Stimulated activated CD4-positive, alpha-beta T cell treated with anti-CD3 and anti-CD28 coated beads, Interleukin-4, amount 100 ng/mL, for 24 hours (primary cell): ENCODE measurements at places on chromosomes 12 and 14.

- DNase-seq, result no peak
Measured at GRCh38 chr12:121513464-121514183, 67.2 kb downstream of the KDM2B start.

GRCh38 chr14:89688507-89689211, 265.9 kb downstream of the EFCAB11 start:
- no peak for DNase-seq

GRCh38 chr14:24438223-24439097, 4.1 kb downstream of the SDR39U1 start:
- DNase-seq, result no peak

DNA sequence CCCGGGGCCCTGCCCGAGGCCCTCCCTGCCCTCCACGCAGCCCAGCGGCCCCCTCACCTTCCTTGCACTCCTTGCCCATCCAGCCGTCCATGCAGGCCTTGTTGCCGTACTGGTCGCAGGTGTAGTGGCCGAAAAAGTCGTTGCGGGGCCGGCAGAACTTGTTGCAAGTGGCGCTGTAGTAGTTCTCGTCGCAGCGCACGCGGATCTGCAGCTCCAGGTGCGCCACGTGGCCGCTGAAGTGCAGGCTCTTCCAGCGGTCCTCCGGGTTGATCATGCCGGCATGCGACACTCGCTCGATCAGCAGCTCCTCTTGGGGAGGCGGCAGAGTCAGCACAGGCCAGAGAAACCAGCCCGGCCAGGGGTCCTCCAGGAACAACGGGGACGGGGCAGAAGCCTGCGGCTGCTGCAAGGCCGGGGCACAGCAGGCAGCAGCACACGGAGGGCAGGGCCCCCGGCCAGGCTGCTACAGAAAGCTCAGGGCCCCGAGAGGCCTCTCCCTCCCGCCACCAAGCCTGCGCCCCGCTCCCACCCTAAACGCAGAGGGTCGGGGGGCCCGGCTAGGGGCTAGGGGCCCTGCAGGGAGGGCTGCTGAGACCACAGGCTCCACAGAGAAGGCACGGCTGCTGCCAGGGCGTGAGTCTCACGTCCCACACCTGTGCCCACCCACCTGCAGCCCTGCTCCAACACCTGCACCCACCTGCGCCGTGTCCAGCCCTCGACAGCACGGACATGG, 12.7 kb downstream of the JAG2 start:
- DNase-seq, result no peak

GRCh38 chr12:55428331-55429243, 2.5 kb downstream of the OR6C76 start:
- no peak for DNase-seq

DNA sequence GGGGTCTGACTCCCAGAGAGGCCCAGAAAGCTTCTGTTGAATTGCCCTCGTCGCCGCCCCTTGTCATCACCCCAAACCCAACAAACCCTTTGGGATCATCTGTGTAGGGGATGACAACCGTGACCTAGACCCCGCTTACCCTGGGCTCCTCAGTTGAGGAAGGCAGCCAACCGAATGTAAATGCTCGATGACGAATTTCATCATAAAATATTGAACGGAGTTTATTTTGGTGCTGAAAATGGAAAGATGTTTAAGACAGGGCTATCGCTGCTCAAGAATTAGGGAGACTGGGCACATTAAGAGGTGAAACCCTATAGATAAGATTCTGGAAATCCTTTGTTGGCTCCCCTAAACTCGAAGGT, 512 bp downstream of the ACTR10 start:
- no peak for DNase-seq

DNA sequence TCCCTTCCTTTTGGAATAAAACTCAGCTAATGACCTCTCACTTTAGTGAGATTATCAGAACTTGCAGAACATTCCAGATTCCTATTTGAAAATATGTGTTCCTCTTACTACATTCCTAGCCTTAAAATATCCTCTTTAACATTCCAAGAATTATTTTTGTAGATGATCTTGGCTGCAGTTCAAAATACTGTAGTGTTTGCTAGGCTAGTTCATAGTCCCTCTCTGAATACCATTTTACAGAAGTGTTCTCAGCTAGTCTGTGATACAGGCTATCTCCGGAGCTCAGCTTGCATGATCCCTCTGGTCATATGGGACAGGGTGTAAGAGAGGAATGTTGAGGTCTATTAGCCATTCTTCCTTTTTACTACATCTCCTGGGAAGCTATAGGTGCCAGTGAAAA, 17.6 kb upstream of the GPR33 start:
- DNase-seq, result no peak

DNA sequence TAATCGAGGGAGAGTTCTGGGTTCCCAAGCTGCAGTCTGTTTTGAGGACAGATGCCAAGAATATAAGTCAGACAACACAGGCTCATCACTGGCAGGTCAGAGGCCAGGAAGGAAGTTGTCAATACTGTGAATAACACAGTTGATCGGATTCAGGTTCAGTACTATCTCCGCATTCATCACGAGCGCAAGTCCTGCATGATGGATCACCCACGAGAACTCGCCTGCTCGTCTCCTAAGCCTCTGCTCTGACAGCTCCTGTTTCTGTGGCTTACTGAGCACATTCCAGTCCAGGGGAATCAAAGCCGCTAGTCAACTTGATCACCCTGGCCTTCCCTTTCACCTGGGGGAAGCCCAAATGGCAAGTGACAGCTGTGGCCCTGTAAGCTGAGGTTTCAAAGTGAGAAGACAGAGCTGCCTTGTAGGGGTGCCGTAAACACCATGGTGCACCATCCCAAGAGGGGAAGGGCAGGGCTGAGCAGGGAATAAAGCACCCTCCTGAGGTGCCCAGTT, 60.1 kb upstream of the DICER1 start:
- DNase-seq, result no peak

DNA sequence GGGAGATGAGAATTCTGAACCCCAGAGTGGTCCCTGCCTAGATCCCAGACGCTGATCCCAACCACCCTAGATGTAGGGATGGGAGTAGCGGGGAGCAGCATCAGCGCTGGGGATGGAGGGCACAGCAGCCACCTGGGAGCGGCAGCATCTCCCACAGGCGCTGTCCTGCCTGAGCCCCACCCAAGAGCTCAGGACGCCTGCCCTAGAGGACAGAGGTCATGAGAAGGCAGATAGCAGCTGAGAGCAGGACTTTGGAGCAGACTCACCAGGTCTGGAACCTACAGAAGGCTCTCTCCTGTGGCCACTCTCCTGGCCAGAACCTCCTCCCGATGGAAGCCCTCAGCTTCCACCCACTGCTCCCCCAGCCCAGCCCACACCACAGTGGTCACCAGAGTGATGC, 7.2 kb downstream of the CCDC85C start:
- no peak for DNase-seq

GRCh38 chr12:132173135-132174014, 29.1 kb downstream of the NOC4L start:
- no peak for DNase-seq

DNA sequence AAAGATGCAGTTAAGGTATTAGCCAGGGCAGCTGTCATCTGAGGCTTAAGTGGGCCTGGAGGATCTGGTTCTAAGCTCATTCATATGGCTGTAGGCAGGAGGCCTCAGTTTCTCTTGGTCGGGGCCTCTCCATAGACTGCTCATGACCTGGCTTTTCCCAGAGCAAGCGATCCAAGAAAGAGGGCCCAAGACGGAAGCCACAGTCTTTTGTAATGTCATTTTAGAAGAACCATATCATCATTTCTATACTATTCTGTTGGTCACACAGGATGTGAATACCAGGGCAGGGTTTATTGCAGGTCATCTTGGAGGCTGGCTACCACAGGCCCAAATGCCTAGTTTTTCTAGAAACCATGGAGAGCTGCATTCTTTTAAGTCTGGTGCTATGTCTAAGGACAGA, 47.7 kb downstream of the GNG2 start:
- DNase-seq, result no peak

DNA sequence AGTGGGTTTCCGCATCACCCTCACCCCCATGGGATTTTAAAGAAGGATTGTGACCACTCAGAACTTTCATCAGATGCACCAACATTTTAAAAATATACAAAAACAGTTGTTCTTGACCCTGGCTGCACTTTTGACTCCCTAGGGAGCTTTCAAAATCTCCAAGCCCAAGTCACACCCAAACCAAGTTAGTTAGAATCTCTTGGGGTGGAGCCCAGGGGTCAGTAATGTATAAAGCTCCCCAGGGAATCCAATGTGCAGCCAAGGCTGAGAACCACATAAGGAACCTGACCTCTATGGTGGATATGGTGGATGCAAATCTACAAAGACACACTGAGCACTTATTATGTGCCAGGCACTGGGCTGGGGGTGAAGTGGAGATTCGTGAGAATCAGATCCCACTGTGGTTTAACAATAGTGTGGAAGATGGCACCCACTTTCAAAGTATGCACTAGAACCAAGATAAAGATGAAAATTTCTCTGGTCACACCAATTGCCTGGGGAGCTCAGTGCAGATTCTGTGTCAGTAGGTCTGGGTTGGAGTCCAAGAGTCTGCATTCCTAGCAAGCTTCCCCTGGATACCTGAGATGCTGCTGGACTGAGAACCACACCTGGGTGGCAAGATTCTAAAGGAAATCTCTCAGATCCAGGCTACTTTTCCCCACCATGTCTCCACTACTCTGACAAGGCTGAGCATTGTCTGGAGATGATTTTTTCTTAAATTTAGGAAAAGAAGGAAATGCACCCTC, 18.9 kb upstream of the CMKLR1 start:
- no peak for DNase-seq

- DNase-seq, result no peak
Measured at GRCh38 chr14:53042480-53042879, 91.6 kb upstream of the FERMT2 start.

GRCh38 chr12:76445462-76445861, 97.2 kb upstream of the BBS10 start:
- DNase-seq, result no peak
